Hematopoietic multipotent progenitor cell treated with erythropoietin and hydrocortisone succinate and interleukin-3 and kit ligand, for 17 days (in vitro differentiated cells): ENCODE measurements at places on chromosomes 1 and 21.
A peak's percentile ranks its signal among the peaks of the same experiment; 100 is the strongest.

DNA sequence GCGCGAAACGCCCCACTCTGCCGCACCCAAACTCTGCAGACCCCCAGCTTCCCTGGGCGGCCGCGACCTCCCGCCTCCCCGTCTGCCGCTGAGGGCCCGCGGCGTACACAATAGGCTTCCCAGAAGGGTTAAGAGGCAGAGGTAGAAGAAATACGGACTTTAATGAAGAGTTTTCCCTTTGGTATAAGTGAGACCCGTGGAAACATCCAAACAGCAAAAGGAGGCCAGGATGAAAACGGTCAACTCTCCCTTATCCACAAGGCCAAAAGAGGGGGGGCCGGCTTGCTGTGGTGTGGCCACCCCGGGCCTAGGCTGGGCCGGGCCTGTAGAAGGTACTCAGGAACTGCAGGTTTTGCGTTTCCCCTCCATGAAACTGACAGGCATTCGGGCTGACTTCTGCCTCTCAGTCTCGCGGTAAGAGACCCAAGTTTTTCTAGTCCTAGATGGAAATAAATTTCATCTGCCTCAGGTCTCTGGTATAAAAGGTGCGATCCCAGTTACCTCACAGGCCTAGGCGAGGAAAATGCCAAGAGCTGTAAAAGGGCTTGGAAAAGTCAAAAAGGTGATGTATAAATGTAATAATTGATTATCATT lies 671 bp upstream of the PYGO2 start:
- DNase-seq, result peak; percentile 52

DNA sequence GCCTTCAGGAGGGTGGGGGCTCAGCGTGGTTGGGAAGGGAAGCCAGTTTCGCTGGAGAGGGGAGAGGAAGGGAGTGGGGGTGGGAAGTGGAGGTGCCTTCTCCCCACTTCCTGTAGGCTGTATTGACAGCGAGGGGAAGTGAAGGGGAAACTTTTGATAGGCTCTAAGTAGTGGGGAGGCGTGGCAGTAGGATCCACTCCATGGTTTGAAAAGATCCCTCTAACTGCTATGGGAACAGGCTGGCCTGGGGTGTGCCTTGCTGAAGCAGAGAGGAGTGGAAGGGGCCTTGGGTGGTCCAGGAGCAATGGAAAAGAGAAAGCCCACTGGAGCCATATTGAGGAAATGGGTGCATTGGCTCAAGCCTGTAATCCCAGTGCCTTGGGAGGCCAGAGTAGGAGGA lies 20.2 kb downstream of the C1orf115 start:
- DNase-seq, result no peak

DNA sequence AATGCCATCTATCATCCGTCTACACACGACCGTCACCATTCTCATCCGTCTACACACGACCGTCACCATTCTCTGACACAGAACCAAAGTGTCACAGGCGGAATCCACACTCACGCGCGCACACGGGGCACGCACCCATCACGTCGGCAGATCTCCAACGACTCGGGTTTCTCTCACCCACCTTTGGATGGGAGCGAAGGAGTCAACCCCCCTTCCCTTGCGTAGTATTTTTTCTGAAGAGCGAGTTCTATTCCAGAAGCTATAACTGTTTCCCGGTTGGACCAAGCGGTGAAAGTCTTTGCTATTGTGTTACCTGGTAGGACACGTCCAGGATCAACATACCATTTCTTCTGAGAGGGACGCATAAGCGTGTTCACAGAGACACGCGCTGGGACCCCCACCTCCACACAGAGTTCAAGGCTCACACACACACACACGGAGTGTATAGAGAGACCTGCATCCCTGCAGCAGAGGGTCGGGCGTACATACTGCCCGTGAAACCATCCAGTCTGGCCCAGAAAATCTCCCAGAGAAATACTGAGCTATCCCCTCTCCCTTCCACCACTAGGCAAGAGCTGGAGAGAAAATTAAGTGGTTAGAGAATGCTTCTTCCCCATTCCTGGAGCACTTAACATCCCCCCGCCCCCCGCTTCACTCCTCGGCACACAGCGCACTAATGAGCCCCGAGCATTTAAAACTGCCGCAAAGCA lies 741 bp downstream of the DUSP10 start:
- DNase-seq, result peak; percentile 16

GRCh38 chr1:203323587-203323986 lies 18.3 kb downstream of the BTG2 start:
- DNase-seq, result no peak

DNA sequence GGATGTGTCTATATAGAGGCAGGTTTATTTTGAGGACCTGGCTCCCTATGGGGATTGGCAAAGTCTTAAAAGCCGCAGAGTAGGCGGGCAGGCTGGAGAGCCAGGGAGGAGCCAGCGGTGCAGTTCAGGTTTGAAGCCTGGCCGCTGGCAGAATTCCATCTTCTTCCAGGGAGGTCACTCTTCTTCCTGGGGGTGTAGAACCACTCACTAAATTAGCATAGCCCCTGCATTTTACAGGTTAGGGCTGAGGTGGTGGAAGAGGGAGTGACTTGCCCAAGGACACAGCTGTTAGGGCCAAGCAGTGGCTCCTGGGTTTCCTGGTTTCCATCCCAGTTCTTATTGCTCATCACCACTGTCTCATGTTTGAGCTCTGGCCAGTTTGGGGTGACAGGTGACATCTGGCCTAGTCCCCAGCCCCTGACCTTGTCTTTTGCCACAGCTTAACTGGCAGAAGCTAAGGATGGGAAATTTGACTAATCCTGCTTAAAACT lies 1.4 kb downstream of the PINK1 start:
- peak; percentile 54 for DNase-seq

DNA sequence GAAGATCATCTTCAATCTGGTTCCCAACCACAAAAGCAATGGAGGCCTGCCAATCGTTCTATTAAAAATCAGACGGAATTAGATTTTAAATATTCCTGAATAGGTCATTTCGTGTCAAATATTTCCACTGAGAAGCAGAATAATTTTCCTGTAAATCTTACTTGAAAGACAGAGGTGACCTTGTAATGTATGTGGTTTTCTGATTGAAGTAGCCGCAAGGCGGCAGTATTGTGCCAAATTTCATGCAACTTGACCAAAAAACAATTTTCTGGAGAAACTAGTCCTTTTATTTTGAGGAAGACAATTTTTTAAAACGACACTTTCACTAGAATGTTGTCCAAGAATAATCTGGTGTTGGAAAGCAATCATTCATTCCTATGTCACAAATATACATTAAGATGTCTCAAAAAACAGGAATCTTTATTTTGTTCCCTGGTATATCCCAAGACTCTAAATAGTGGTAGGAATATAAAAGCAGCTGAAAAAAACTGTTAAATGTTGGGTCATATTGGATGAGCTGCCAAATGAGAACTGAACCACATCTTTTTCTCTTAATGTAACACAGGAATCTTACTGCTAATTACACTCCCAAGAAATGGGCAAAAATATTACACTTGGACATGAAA lies 33.6 kb downstream of the SPAG17 start:
- DNase-seq, result peak; percentile 8

DNA sequence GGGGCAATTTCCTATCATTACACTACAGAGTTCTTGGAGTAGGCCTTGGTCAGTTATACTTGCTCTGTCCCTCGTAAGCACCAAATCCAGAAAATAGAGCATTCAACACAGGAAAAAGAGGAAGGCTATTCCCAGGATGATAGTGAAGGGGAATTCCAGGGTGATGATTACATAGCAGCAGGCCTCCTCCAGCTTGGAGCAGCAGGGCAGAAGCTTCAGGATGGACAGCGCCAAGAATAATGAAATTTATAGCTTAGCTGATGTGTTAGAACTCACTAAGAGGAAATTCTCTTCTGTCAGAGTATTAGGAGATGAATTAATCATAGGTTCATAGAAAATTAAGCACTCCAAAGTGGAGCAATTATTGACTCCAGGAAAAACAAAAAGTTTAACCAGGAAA lies 10.8 kb upstream of the SMAP2 start:
- no peak for DNase-seq

DNA sequence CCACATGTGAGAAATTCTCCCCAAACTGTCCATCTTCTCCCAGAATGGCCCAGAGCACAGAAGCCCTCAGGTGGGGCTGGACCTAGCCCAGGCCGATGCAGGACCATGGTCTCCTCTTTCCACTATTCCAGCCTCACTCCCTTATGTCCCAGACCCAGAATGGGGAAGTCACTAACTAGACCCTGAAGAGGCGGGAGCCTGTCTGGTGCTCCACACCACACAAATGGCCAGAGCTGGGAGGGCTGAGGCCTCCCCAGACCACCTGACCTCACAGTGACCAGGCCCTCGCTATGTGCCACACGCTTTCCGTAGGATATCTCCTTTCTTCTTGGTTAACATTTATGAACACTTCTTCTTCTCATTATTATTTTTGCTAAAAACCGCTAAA lies 54.9 kb upstream of the EDN2 start:
- DNase-seq, result no peak

DNA sequence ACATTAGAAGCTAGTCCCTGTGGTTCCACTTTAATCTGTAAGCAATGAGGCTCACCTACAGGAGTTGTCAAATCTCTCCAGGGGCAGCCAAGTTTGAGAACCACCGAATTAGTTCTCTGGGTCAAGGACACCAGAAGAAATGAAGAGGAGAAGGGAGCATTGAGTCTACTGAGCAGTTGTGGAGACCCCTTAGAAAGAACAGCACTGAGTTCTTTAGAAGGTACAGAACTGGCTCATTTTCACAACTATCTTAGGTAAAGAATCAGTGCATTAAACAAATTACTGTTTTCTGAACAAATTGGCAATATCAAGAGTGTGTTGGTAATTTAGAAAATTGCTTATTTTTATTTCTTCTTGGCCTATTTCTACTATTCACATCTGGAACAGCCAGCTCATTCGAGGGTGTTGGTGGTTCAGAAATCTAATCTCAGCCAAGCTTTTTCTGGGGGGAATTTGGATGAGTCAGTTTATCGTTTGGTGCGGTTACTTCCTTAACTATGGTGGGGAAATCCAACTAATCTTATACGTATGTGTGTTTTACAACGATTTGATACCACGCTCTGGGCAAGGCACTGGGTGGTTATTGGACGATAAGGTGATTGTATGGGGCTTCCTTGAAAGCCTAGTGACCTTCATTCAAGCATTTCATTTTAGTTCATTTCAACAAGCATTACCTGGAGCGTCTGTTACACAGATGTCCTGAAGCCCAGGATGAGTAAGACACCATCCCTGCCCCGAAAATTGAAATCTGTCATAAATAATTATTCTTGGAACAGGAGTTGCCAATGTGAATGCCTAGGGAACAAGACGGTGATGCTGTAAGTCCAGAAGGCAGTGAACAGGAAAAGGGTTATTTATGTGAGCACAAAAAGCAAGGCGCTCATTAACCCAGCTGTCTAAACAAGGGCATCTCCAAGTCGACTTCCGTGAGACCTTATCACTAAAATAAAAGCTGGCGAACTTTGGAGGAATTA lies 52.0 kb upstream of the TMPRSS2 start:
- no peak for DNase-seq

DNA sequence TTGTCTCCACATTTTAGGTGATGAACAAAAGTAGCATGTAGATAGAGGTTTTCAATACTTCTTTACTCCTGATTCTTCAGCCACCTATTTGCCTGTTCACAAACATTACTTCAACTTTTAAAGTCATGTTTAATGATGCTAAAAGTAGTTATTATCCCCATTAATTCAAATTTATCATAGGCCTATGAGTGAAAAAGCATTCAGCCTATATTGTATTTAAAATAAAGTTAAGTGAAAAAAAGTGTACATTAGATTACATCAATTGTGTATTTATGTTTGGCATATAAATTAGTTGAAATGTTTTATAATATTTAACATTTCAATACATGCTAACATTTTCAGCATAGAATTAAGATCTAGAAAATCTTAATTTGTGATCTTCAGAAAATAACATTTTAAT lies 10.5 kb downstream of the CDKN2C start:
- no peak for DNase-seq

- no peak for DNase-seq
Observed at GRCh38 chr1:66090859-66091457, 298.3 kb downstream of the PDE4B start.

- no peak for DNase-seq
Observed at GRCh38 chr1:47675721-47676120, 237.9 kb downstream of the FOXD2 start.

GRCh38 chr1:181178241-181178879 lies 89.9 kb downstream of the IER5 start:
- DNase-seq, result no peak

- DNase-seq, result no peak
Observed at GRCh38 chr1:22506130-22506692, 54.6 kb downstream of the ZBTB40 start.

DNA sequence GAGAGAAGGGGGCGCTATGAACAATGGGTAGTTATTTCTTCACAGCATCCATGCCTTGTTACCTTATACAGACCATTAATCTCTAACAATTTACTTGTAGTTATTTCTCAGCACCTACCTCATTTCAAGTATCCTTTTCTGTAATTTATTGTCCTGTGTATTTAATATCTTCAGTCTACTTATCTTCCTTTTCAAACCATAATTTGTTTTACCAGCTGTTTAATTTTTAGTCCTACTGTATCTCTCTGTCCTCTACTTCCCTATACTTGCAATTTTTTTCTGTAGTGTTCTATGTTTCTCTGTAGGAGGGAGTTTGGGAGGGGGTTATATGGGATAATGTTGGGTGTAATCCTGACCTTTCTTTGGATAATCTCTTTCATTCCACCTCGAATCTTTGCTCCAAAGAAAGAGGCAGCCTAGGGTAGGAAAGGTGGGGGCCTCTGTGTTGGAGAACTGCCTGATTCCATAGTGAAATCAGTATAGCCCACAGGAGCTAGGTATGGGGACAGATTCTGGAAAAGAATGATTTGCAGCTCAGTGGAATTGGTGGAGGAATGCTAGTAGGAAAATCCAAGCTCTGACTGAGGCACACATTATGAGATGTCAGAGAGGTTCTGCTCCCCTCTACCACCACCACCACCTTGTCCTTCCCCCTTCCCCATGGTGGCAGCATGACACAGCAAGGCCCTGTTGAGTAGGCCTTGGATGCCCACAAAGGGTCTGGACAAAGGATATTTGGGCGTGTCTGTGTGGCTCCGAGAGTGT lies 642 bp downstream of the MLLT11 start:
- DNase-seq, result peak; percentile 3

GRCh38 chr1:58727364-58727763 lies 27.5 kb upstream of the MYSM1 start:
- DNase-seq, result no peak

- DNase-seq, result no peak
Observed at GRCh38 chr1:228835911-228836310, 100.6 kb downstream of the RHOU start.

DNA sequence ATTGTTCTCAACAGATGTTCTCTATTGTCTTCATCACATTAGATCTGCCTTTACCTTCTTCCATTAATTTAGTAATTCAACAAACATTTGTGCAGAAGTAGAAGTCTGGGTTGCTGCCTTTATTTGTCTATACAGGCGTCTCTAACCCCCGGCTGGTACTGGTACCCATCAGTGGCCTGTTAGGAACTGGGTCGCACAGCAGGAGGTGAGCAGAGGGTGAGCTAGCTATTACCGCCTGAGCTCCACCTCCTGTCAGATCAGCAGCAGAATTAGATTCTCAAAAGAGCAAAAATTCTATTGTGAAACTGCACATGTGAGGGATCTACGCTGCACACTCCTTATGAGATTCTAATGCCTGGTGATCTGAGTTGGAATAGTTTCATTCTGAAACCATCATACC lies 12.9 kb upstream of the EDEM3 start:
- no peak for DNase-seq
